ENCODE measurements at places on chromosomes 16 and 17.
A peak's percentile ranks its signal among the peaks of the same experiment; 100 is the strongest.

DNA sequence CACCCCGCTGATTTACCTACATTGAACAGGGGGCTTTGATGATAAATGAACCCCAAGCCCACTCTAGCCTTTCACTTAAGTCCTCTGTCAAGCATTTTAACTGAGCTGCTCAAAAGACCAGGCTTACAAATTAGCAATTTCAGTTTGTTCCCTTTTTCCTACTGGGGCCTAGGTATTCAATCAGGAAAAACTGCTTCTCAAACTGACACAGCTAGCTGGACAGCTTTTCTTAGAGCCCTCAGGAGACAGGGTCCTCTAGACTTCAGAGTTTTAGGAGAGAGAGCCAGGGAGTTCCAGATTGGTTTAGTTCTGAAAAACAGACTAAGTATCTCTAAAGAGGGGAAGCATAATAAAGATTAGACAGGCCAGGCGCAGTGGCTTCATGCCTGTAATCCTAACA, 6.2 kb upstream of the HEXIM2 start:
- no peak for DNase-seq

DNA sequence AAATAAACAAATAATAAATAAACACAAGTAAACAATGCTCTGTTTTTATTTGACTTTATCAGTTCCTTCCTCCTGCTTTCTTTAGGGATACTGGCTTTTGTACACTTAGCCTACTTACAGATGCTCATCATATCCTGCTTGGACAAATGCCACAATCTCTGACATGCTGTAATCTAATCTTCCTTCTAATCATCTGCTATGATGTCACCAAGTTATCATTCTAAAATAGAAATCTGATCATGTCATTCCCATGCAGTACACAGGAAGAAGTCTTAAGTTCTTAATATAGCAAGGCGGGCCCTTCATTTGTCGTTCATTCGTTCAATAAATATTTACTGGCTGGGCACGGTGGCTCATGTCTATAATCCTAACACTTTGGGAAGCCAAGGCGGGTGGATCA, 9.1 kb upstream of the UBB start:
- no peak for DNase-seq

- no peak for DNase-seq
Observed at GRCh38 chr17:30217746-30218245, 17.7 kb downstream of the SLC6A4 start.

DNA sequence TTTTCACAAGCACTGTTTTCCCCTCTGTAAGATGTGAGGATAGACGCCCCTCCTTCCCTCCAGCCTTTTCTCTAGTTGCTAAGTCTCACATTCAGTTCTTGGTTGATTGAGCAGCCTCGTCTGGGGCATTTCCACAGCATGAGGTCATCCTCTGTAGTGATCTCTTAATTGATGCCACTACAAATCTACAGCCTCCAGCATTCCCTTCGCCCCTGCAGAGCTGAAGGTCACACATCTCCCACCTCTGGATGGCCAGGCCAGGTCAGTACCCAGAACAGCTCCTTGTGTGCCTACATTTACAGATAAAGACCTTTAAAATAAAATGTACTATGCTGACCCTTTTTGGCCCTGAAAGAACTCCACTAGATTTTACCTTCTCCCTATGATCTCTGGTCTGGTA, 32.5 kb upstream of the CDH11 start:
- DNase-seq, result no peak

DNA sequence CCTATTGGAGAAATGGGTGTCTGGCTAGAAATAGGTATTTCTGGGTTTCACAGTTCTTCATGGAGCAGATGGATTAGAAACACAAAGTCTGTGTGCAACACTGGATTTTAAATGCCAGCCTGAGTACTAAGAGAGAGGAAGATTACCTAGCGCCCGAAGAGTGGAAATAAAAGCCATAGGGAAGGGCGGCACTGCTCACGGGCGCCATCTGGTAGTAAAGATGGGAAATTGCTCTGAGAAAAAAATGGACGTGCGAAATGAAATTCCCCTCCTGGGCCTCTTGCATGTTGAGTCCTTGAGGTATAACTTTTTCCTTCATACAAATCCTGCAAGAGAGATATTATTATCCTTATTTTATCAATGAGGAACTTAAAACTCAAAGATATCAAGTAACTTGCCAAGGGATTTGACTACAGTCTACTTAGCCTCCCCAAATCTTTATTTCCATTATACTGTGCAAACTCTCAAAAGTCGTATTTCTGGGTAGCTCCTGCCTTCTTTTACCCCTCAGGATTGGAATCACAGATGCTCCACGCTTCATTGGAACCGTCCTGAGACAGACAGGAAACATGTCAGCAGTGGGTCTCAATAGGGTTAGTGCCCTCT, 72.8 kb downstream of the MMD start:
- no peak for DNase-seq

- DNase-seq, result no peak
Observed at GRCh38 chr17:12081720-12082119, 61.0 kb downstream of the MAP2K4 start.

- DNase-seq, result no peak
Observed at GRCh38 chr16:56364865-56365264, 60.5 kb downstream of the AMFR start.

GRCh38 chr17:51132964-51133319, 12.3 kb upstream of the SPAG9 start:
- DNase-seq, result peak; percentile 53

- DNase-seq, result no peak
Observed at GRCh38 chr17:76820561-76820960, 47.6 kb upstream of the MGAT5B start.

- DNase-seq, result no peak
Observed at GRCh38 chr16:3915426-3916260, 35.1 kb upstream of the CREBBP start.

DNA sequence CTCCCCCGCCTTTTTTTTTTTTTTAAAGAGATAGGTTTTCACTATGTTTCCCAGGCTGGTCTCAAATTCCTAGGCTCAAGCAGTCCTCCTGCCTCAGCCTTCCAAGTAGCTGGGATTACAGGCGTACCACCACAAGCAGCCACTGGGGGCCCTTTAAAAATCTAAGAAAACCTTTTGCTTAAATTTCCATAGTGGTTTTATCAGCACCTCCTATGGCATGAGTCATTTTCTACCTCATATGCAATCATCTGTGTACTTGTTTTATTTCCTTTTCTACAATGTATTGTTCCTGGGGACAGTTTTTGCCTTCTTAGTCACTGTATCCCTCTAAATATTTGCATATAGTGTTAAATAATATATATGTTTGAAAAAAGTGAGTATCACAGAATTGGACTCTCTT, 29.2 kb downstream of the GNA13 start:
- peak; percentile 42 for DNase-seq

GRCh38 chr16:89431630-89432029, 58.7 kb downstream of the ANKRD11 start:
- no peak for DNase-seq

- DNase-seq, result no peak
Observed at GRCh38 chr17:58591455-58591854, 77.0 kb upstream of the MTMR4 start.

DNA sequence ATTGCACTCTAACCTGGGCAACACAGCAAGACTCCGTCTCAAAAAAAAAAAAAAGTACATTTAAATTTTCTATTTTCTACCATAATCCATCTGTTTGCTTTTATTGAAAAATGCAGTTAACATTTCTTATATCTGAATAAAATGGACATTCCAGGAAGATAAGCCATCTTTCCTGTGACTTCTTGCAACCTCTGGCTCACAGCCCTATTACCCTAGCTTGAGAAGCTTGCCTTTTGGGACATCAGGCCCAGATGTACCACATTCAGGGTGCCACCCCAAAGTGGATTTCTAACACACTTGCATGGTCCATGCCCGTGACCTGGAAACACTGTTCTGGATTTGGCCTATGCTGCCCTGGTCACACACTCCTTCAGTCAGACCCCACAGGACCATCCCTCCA, 30.1 kb upstream of the DDX52 start:
- no peak for DNase-seq

DNA sequence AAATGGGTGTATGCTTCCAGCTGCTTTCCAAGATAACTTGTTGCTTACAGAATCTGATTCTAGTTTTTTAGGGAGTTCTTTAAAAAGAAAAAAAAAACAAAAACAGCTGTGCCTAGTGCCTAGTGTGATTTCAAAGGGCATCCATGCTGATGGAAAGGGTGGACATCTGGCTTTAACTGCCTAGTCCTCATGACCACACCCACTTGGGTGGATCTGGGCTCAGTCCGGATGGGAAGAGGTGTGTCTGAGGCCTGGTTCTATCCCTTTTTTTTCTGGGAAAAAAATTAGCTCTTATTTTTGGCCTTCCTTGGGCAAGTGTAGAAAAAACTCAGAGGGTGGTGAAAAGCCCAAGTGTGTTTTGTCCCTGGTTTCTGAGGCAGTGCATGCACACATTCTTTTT, 132.3 kb upstream of the CDH11 start:
- no peak for DNase-seq

DNA sequence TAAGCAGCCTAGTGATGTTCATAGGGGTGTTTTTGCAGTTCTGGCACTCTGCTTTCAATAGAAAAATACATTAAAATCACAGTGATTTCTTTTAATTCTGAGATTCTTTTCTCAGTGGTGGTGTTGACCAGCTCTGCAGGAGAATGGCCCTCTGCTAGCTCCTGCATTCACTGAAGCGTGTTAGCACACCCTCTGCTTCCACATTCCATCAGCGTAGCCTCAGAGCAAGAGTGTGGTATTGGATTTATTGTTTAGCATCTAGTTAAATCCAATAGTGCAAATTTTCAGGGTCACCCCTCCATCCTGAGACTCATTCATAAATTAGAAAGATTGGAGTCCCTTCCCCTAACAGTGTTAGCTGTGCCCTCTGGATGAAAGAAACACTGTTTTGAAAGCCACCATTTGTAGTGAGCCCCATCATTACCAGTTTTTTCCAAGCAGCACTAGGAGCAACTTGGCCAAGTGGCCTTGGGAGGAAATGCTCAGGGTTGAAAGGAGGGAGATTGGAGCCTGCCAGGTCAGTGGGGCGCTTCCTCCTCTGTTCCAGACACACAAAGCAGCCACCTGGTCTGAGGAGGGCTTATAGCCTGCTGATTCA, 45.7 kb downstream of the B9D1 start:
- no peak for DNase-seq

DNA sequence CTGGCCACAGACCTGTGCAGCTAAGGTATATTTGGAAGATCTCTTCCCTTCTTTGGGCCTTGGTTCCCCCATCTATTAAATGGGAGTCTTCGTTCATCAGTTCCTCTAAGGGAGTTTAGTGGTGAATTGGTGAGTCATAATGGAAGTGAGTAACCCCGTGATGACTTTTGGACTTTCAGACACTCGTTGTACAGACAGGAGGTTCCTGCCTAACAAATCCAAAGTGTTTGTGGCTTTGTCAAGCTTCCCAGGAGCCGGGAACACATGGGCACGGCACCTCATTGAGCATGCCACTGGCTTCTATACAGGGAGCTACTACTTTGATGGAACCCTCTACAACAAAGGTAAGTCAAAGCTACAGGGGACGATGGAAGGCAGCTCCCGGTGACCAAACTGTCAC, 40.4 kb downstream of the WSCD1 start:
- peak; percentile 43 for DNase-seq

GRCh38 chr16:6557353-6558023, 775.2 kb upstream of the RBFOX1 start:
- peak; percentile 7 for DNase-seq

DNA sequence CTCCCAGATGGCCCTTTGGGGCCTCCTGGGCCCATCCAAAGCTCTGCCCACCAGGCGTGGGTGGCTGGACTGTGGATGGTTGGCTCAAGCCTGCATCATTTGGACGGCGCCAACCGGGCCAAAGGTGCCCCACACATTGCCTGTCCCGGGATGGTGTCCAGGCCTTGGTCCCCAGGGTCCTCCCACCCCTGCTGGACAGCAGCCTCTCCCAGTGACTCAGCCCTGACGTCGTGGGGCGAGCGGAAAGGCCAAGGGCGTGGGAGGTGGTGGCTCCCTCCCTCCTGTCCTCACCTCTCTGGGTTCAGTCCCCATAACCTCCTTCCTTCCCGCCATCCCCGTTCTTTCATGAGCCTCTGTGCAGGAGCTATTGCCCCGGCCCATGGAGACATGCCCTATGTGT, 42.1 kb upstream of the DLX4 start:
- DNase-seq, result no peak

- no peak for DNase-seq
Observed at GRCh38 chr17:45935710-45936509, 41.6 kb downstream of the MAPT start.

- no peak for DNase-seq
Observed at GRCh38 chr16:77057161-77057774, 133.7 kb upstream of the MON1B start.

DNA sequence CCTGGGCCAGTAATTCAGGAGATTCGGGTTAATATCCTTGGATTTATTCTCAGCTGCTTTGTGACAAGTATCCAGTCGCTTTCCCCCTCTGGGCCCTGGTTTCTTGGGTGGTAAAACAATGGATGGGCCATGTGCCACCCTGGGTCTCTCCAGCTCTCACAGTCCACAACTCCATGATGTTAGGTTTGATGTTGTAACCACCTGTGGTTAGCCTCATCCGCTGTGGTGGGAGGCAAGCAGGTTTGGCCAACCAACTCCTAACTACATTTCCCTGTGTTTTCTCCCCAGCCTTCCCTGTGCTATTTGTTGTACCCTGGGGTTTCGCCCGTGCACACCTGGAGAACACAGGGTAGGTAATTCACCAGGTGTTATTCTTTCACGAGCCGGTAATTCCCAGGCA, 35.1 kb downstream of the GLP2R start:
- DNase-seq, result peak; percentile 42

DNA sequence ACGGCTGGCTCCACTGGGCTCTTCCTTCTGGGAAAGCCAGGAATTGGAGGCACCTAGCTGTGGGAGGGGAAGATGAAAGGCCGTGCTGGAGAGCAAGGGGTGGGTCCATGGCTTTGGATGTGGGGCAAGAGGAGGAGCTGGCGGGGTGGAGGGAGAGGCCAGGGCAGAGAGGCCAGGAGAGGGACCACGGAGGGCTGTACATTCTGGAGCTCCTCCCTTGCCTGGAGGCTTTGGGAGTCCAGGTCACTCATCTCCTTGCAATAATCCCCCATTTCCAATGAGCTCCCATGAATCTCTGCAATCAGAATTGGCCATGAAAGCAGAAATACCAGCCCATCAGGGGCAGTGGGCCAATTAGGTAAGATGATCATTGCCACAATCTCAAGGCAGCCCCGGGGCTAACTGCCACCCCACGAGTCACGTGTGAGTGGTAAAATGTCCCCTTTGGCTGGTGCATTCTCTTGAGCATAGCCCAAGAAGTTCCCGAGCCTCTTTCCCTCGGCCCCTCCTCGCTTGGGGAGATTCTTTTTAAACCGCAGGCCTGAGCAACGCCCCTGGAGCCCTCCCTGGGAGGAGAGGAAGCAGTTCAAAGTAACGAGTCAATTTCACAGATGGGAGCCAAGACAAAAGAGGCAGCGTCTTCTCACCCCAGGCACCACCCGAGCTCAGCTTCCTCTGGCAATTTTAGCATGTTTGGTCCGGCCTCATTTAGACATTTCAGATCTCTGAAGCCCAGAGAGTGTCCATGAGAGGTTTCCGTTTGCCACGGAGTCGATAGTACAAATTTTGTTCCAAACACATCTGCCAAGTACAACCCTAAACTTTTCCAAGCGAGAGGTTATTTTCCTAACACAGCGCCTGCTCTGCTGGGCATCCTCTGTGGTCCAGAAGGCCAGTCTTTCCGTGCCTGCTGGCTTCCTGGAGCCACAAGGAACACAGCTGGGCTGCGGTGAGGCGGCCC, 13.4 kb downstream of the RTN4RL1 start:
- DNase-seq, result peak; percentile 70

- DNase-seq, result no peak
Observed at GRCh38 chr17:1588821-1589585, 26.4 kb upstream of the PITPNA start.

All from MV-4-11 (cell line).